Bone marrow (tissue), 2 donors: ENCODE measurements at places on chromosomes 11 and 22.
A peak's percentile ranks its signal among the peaks of the same experiment; 100 is the strongest.

- no peak for DNase-seq
These were observed 93.6 kb upstream of the CRYBB3 start for GRCh38 chr22:25105817-25106650.

DNA sequence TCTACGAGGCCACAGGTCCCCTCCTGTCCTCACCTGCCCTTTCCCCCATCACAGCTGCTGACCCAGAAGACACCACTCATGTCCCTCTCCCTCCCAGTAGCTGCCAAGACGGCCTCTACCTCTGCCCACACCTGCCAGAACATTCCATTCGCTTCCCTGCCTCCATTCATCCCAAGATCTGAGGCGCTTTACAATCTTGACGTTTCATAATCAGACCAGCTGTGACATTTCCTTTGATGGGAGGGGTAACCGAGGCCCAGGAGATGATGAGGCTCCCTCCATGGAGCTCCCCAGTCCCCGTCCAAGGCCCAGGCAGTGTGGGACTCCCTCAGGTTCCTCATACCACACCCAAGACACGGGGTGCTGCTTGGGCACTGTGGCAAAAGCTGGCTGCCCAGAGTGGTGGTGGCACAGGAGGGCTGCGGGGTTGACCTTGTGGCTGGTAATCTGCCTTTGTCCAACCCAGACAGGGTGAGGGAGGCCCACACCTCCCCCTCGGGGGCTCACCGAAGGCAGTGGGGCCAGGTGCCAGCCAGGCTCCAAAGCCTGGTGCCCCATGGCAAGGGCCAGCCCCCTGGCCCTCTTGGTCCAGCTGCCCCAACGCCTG, 17.3 kb downstream of the PHLDA2 start:
- DNase-seq, result no peak

GRCh38 chr11:83702796-83703195, 416.6 kb upstream of the CCDC90B start:
- DNase-seq, result no peak

DNA sequence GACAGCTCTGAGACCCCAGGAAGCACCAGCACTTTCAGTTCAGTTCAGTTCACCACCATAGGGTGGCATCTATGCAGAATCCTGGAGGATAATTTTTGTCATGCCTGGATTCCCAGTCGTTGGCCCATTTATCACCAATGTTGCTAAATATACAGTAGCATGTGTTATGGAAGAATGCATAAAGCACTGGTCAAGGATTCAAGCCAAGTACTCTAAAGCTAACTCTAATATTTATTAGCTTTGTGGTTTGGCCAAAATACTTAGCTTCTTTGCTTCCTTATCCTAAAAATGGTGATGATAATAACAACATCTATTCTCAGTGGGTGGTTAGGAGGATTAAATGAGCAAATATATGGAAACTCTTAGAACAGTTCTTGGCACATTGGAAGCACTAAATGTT, 294.7 kb upstream of the ZC3H12C start:
- no peak for DNase-seq

GRCh38 chr22:27068121-27068520, 410.7 kb downstream of the MIAT start:
- DNase-seq, result no peak

- DNase-seq, result no peak
These were observed 252.0 kb downstream of the CTTN start for GRCh38 chr11:70650075-70650909.

DNA sequence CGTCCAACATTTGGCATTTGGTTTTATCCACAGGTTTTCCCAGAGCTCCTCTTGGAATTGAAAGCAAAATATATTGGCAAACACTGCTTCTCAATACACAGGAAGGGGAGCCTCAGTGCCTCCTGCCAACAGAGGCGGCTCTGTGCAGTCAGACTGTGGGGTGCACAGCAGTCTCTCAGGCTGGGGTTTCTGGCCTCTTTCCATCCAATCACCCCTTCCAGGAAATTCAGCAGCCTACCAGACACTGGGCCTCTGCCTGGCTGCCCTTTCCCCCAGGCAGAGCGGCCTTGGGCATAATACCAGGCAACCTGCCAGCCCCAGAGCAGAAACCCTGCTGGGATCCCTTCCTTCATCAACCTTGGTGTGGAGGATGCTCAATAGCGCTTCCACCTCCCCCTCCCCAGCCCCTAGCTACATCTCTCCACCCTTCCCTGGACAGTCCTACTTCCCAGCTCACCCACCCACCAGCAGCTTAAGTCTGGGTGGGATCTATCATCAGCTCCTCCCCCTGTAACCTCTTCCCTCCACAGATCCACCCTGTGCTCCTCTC, 17.8 kb upstream of the RAPSN start:
- no peak for DNase-seq

DNA sequence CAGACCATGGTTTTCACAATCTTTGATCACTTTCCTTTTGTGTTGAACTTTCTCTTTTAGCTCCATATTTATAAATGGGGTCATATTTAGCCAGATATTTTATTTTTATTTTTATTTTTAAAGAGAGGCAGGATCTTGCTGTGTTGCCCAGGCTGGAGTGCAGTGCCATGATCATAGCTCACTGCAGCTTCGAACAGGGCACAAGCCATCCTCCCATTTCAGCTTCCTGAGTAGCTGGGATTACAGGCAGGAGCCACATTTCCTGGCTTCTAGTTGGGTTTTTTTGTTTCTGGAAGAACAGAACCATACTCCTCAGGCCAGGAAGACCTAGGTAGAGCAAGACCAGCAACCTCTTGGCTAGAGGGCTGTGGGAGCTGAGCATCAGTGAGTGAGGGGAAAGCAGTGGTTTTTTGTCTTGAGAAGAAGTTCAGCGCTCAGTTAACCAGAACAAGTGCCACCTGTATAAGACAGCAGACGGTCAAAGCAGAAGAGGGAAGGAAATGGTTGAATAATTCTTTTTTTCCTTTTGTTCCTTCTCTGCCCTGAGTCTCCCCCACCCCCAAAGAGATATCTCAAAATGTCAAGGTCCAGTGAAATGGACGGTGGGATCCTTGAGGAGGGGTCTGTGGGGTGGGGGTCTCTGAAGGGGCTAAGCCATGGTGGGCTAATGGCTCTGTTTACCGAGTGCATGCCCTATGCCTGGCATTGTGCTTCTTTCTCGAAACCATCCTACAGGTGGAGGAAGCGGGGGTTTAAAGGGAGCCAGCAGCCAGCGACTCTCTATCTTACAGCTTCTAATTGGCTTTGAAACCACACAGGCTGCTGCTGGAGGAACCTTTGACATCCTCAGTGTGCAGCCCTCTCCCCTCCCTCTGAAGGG, 63.0 kb downstream of the PTPRJ start:
- DNase-seq, result no peak

DNA sequence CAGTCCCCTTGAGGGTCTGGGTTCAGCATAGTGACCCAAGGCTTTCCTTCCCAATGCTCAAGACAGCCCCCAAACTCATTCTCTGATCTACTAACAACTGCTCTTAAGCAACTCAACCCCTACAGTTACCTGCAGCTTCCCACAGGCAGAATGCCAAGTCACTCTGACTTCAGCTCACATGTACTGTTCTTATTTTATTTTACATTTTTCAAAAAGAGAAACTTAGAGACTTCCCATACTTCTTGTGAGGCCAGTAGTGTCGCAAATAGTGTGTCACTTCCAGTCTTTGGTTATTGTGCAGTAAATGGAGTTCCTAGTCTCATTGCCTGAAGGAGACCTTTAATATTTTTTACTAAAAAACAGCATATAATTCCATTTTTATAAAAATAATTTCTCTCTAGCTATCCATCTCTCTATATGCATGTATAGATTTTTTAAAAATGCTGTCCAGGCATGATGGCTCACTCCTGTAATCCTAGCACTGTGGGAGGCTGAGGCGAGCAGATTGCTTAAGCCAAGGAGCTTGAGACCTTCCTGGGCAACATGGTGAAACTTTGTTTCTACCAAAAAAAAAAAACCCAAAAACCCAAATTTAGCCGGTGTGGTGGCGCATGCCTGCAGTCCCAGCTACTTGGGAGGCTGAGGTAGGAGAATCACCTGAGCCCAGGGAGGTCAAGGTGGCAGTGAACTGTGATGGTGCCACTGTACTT, 41.8 kb downstream of the ENTHD1 start:
- no peak for DNase-seq

- DNase-seq, result no peak
These were observed 23.0 kb downstream of the MS4A6A start for GRCh38 chr11:60159868-60160267.

- no peak for DNase-seq
These were observed at the start of gene HTR3A for GRCh38 chr11:113974741-113975470. Gene HTR3A, plus strand, starts transcription at chr11:113975108. Its CDS starts 218 bp downstream, at chr11:113975326.

DNA sequence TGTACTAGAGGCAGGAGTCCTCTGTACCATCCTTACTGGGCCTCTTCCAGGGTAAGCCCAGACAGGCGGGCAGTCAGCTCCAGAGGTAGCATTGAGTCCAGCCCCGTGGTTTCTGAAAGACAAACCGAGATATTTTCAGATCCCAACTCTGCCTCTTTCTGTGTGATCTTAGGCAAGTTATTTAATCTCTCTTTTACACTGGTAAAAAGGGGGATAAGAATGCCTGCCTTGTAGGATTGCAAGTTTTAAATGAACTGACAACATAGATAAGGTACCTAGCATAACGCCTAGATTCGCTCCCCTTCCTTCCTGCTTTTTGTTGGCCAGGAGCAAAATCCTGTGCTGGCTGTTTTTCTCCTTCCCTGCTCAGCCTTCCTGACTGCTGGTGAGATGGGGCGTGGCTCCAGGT, 56.4 kb upstream of the NNMT start:
- DNase-seq, result no peak

- no peak for DNase-seq
These were observed 51.5 kb upstream of the GAL start for GRCh38 chr11:68632802-68633201.

GRCh38 chr11:133832096-133832990, 13.0 kb downstream of the SPATA19 start:
- DNase-seq, result no peak

DNA sequence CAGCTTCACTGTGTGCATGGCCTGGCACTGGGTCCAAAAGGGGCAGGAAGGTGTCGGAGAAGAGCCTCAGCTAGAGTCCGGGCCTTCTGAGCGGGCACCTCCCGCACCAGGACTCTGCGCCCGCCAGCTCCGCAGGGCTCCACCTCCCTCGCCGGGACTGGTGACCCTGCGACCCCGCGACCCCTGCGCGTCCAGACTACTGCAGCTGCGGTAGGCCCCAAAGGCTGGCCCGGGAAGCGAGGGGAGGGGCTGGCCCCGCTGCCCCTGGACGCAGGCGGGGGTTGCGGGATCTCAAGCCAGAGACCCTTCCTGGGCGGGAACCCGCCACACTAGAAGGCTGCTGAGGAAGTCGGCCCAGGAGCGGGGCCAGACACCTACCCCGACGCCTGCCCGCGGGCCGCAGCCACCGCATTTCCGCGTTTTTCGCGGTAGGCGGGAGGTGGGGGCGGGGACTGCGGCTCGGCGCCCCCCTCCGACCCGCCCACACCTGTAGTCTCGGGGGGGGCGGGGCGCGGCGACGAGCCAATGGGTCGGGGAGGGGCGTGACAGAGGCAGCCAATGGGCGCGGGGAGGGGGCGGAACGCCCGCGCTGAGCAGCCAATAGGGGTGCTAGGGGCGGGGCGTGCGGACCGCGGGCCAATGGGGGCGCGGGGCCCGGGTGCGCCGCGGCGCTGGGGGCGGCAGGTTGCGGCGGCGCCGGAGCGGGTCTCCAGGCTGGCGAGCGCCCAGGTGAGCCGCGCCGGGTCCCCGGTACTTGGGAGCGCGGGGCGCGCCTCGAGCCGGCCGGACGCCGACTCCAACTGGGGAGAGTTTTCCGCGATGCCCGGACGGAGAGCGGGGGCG, at the start of the genes LMNTD2 and RASSF7:
Gene LMNTD2, minus strand, starts transcription at position 434 of the 843 bp plus-strand sequence. Its CDS starts 22 bp downstream, at position 412.
Gene RASSF7, plus strand, starts transcription at position 666 of the 843 bp plus-strand sequence. CDS start 799 bp downstream, outside the sequence.
- peak; percentile 73 for DNase-seq

- DNase-seq, result no peak
These were observed 121.9 kb downstream of the ARHGAP42 start for GRCh38 chr11:100808904-100809491.

DNA sequence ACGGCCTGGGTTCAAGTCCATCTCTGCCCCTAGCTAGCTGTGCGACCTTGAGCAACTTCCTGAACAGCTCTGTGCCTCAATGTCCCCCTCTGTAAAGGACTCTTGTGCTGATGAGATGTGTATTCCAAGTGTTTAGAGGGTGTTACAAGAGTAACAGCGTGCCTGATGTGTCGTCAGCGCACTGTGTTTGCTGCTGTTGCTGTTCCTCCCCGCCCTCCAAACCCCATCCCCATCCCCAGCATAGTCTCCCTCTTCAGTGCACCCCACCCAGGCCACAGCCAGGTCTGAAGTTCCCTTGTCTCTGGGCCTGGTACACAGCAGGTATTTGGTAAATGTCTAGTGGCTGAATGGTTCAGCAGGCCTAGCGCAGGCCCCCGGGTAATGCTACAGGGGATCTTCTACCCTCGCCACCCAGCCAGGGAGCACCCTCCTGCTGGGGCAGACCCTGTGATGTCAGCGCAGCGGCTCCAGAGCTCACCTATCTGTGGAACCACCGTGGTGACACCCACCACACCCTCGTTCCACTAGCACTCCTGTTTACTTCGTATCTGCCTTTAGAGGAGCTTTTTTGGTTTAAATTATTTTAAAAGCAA, 10.3 kb downstream of the CBX7 start:
- DNase-seq, result no peak

GRCh38 chr11:100925935-100926334, 203.7 kb downstream of the PGR start:
- DNase-seq, result no peak

DNA sequence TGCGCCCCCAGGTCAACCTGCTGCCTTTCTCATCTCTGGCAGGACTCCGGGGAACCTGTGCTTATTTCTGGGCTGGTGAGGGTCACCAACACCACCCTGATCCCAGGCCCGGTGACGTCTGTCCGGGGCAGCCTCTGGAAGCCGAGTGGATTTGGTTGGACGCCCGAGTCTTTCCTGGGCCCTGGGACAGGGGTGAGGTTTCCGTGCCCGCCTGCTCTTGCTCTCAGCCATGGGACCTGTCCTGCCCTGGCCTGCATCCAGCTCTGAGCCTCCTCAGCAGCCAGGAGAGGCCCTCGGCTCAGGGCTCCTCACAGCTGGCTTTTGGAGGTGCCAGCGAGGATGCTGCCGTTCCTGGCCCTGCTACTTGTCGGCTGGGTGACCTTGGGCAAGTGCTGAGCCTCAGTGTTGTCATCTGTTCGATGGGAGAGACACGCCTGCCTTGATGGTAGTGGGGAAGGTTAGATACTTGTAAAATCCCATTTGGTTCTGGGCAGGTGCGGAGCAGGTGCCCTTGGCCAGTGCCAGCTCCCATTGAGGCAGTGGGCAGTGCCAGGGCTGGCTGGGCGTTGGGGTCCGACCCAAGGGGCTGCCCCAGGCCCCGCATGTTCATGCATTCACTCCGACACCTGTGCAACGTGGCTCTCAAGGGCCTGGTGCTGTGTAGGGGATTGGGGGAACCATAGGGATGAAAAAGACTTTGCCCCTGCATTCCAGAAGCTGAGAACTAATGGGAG, 58.9 kb upstream of the THY1 start:
- DNase-seq, result no peak

DNA sequence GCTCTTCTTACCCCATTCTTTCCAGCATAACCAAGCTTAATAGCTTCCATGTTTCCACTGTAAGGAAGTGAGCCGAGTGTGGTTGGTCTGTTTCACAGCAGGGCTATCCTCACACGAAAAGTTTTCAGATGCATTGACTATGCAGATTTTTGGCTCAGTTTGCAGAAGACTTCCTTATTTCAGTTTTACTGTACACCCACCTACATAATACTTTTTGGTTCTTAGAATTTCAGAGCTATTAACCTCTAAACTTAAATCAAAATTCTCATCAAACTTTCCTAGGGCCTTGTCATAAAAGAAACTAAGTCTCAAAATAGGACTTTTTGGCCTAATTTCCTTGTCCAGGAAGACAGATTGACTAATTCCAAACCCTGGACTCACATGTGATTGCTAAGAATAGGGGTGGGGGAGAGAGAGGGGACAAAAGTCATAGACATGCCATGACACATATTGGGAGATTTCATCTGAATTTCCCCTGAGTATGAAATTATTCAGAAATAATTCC, 7.3 kb upstream of the EHF start:
- DNase-seq, result no peak
